GM12864 (cell line): ENCODE measurements at places on chromosomes 6 and 20.

DNA sequence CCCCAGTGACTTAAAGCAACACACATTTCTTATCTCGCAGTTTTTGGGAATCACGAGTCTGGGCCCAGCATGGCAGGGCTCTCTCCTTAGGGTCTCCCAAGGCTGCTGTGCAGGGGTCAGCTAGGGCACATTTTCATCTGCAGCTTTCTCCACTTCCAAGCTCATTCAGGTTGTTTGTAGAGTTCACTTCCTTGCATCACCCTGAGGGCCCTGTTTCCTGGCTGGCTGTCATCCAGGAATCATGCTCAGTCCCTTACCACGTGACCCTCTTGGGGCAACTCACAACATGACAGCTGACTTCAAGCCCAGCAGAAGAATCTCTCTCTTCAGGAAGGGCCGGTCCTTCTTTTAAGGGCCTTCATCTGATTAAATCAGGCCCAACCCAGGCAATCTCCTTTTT is 21.3 kb downstream of the SNAP25 start:
- no peak for DNase-seq

GRCh38 chr20:8226106-8226505 is 94.0 kb downstream of the PLCB1 start:
- no peak for DNase-seq

DNA sequence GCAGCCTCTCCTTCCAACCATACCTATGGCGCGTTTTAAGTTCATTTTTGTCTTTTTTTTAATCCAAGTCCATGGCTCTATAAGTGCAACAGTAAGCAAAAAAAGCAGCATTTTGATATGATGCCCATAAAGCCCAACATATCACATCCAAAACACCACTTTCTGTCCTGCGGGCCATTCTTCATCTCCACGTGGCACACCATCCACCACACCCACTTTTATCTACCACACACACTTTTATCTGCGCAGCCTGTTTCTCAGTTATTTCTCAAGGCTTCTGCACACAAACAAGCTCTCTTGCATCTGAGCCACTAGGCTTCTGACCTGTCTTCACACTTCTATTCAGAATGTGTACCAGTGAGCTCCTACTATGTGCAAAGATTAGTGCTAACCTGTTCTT is 5.3 kb downstream of the GCLC start:
- DNase-seq, result no peak

DNA sequence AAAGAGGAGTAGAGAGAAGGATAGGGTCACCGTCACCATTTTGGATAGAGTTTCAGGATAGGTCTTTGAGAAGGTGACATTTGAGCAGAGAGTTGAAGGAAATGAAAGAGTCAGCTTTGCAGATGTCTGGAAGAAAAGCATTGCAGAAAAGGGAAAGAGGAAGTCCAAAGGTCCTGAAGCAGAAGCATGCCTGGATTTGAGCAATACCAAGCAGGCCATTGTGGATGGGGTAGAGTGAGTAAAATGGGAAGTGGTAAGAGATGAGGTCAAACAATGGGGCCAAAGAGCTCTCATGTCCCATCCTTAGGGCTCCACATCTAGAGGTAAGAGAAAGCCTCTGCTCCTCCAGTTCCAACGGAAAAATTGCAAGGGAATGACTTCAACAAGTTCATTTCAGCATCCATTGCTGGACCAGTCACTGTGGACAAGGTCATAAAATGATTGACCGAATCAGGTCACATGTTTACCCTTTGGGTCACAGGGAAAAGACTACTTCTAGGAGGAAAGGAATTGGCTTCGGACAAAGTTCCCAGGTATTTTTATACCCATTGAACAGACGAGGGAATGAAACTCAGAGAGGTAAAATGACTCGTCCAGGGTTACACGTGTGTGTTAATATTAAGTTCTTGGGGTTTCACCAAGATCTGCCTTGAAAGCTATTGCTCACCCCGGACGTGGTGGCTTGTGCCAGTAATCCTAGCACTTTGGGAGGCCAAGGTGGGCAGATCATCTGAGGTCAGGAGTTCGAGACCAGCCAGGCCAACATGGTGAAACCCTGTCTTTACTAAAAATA is 6.6 kb upstream of the SAMHD1 start:
- no peak for DNase-seq

GRCh38 chr20:32314768-32315167 is 37.3 kb downstream of the KIF3B start:
- DNase-seq, result no peak

DNA sequence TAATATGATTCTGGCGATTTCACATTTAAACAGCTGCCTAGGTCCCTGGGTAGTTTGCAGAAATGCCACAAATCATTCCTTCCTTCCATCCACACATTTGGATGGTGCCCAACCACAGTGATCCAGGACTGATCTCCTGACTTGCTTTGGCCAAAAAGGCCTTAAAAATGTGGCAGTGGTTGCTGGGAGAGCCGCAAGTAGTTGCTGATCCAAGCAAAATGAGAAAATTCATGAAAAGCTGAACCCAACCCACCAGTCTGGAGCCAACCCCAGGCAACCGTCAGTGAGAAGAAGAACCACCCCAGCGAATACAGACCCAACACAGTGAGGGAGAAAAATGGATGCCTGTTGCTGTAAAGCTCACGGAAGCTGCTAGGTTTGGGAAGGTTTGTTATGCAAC is 25.1 kb downstream of the RALGAPA2 start:
- DNase-seq, result no peak

- no peak for DNase-seq
Observed at GRCh38 chr20:24744747-24745146, 204.3 kb upstream of the CST7 start.

DNA sequence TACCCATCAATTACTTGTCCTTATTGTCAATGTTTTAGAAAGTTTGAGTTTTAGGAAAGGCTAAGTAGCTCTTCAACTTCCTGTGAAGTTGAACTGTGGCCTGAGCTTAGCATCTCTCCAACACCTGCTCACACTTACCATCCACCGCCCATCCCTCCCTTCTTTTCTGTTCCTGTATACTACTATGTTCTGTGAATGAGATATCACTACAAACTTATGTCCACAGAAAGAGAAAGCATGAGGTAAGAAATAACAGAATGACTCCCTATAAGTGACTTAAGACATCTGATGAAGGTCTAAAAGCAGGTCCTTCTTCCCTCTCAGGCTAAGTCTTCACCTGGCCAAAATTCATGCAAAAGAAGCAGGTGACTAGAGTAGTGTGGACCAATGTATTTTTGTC is 246.3 kb upstream of the PREP start:
- DNase-seq, result peak; percentile 30

GRCh38 chr20:62900692-62901584 is 25.4 kb downstream of the DIDO1 start:
- DNase-seq, result no peak

GRCh38 chr6:82057846-82058554 is 189.5 kb downstream of the IBTK start:
- DNase-seq, result no peak

DNA sequence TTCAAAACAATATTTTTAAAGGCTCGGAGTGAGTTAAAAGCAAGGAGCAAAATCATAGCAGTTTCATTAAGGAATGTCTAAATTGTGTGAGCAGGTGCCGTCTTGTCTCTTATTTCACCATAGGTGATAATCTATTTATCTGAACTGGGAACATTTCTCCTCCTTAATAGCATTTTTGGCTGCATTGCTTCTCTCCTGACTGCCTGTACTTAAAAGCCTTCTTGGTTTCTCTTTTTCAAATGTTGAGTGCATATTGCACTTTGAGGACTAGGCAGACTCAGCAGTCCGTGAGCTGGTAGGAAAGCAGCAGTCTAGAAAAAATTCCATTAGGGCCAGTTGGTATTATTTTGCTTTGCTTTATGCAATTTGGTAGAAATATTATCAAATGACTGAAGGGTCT is 645.9 kb downstream of the GRIK2 start:
- DNase-seq, result no peak

- no peak for DNase-seq
Observed at GRCh38 chr20:58973866-58974265, 7.2 kb upstream of the NELFCD start.

GRCh38 chr6:95768539-95768938 is 191.2 kb downstream of the MANEA start:
- no peak for DNase-seq

DNA sequence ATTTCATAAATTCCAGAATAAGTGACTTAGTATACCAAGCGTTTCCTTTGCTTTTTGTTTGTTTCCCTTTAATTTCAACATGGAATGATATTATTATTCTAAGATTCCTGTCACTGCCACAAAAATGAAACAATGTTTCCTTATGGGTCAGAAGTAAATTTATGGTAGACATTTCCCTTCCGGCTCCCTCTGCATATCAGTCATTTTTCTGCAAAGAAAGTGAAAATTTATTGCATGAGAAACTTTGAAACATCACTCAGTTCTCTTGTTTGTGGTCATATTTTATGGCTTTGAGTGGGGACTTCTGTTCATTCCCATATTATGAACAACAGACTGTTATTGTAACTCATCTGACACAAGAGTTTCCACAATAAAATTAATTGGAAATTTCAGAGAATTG is 97.8 kb downstream of the NKAIN2 start:
- DNase-seq, result no peak

DNA sequence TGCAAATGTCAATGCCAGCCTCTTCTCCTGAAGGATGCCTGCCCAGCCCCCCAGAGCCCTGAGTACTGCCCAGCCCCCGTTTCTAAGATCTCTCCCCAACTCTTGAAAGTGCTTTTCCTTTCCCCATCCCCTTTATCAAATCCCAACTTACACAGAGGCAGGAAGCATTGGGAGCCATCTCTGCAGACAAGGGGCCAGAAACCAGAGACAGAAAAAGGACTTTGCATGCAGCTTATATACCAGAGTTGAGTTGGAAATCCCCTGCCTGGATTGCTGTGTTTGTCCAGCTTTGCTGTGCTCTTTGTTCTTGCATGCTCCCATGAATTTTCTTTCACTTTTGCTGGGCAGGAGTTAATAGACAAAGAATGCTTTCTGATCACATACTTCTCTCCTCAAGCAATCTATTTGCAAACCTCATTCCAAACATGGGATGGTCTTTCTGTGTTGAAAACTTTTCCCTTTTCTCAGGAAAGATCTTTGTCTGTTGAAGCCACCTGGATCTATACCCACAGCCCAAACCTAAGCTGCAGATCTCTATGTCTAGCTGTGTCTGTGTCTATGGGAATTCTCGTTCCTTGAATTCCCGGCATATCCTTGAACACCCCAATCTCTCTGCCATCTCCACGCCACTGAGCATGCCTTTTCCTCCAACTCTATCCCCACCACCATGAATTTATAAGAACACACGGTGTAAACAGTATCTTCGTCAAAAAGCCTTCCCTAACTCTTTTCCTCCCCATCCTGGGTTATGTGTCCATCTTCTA is at the start of gene UBD:
TSS of gene UBD (minus strand) at position 209 of the 764 bp plus-strand sequence. CDS start at position 178, 31 bp downstream.
- DNase-seq, result no peak

DNA sequence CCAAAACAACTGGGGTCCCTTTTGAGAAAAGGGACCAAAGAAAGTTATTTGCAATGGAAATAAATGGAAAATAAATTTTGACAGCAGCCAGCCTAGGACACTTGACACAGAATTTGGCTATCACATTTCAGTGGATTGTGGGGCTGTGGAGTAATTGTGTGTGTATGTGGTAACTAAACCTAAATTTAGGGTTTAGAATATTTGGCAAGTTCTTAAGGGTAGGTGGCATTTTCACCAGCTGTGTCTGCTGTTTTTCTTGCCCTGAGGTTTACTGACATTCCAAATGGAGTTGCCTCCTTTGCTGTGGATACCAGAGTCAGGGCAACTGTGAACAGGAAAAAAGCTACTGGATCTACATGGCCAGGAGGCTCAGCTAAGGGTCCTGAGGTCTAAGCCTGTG is 270.9 kb downstream of the SLC24A3 start:
- no peak for DNase-seq

GRCh38 chr6:100472674-100473073 is 8.0 kb upstream of the SIM1 start:
- DNase-seq, result peak; percentile 25

- DNase-seq, result no peak
Observed at GRCh38 chr6:32175322-32175710, 568 bp downstream of the AGPAT1 start.

DNA sequence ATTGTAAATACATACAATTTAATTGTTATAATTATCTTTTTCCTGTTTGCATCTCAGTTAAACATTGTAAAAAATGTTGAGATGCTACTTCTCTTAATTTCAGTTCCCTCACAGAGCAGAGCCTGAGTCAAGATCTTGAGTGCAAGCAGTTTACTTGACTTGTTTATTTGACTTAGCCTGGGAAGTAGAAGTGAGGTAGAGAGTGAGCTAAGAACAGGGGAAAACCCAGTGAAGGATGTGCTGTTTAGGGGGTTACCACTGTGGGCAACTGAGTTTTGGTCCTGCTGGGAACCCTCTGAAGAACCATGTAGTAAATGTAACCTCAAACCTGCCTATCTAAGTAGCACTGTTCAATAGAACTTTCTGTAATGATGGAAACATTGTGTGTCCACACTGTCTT is 495.2 kb upstream of the FLRT3 start:
- DNase-seq, result no peak

GRCh38 chr6:52341561-52342260 is 20.2 kb upstream of the PAQR8 start:
- DNase-seq, result no peak

DNA sequence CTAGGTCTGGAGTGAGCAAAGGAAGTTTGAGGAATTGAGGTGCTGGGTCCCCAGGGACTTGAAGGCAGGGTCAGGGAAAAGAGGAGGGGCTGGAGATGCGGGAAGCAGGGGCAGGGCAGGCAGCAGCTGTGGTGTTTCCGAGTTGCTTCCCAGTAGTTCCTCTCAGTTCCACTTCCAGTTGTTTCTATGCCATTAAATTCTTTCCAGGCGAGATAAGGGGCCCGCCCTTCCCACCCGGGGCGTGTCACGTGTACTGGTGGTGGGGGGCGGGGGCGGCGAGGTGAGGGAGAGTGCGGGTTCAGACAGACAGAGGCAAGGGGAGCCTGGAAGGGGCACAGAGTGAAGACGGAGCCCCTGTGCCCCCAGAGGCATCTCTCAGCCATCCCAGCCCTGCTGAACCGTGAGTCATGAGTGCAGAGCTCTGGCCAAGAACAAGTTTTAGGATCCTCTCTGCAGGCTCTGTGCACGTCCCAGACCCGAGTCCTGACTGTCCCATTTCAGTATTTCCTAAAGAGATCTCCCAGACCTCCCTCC is 977 bp downstream of the TNXB start:
- no peak for DNase-seq

DNA sequence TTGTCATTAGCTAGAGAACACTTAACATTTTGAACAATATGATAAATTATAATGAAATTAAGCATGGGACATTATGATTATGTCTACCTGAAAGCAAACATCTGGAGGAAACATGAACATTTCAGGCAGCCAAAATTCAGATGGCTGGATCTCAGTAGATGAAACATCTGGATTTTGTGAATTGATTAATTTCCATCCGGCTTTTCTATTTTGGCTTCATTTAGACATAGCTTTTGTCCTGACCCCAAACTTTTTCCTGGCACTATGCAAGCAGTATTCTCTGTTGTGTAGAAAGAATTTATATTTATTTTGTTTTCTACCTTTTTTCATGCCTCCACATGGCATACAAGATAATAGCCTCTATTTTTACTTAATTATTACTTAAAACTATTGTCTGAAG is 186.3 kb downstream of the OGFRL1 start:
- no peak for DNase-seq

GRCh38 chr6:7138046-7138531 is 30.3 kb downstream of the RREB1 start:
- no peak for DNase-seq

GRCh38 chr6:99013661-99014060 is 65.9 kb upstream of the FBXL4 start:
- no peak for DNase-seq
